ENCODE measurements at places on chromosomes 2 and 18.
A peak's percentile ranks its signal among the peaks of the same experiment; 100 is the strongest.

DNA sequence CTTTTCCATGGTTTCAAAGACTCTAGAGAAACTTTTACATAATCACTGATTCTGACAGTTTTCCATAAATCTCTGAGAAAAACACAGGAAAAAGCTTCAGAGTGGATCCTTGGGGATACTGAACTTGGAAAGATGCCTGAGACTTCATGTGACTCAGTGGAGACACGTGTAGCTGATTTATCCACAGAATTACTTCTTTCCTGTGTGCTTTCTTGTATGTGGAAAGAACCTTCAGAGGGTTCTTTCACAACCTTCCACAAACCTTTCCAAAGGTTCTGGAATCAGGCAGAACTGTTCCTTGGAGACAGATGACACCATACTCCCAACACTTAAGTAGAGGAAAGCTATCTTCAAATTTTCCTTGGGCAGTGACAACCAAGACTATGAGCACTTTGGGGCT is 207.2 kb downstream of the RND3 start:
- DNase-seq, result no peak

- no peak for DNase-seq
These were observed 84.6 kb upstream of the CERS6 start for GRCh38 chr2:168371273-168372019.

DNA sequence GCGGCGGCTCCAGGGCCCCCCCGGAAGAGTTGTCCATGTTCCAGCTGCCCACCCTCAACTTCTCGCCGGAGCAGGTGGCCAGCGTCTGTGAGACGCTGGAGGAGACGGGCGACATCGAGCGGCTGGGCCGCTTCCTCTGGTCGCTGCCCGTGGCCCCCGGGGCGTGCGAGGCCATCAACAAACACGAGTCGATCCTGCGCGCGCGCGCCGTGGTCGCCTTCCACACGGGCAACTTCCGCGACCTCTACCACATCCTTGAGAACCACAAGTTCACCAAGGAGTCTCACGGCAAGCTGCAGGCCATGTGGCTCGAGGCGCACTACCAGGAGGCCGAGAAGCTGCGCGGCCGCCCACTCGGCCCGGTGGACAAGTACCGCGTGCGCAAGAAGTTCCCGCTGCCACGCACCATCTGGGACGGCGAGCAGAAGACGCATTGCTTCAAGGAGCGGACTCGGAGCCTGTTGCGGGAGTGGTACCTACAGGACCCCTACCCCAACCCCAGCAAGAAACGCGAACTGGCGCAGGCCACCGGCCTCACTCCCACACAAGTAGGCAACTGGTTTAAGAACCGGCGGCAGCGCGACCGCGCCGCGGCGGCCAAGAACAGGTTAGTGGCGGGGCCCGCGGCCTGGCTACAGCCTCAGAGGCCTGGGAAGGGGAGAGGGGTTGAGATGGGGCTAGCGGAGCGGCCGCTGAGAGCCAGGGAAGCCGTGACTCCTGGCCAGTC is 965 bp downstream of the SIX3 start:
- no peak for DNase-seq

- no peak for DNase-seq
These were observed 171.8 kb downstream of the CAMKMT start for GRCh38 chr2:44533508-44533907.

DNA sequence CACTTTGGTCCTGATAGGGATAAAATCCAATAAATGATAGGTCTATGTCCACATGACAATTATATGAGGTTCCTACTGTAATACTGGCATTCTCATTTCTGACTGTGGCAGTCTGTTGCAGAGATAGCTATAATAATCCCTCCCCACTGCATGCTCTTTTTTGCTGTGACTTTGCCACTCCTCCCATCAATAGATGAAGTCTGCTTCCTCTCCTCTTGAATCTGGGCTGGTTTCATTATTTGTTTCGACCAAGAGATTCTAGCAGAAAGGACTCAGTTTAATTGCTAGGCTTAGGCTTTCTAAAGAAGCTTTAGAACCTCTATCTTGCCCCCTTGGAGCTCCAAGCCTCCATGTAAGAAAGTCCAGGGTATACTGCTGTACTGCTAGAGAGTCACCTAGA is 23.3 kb upstream of the CREB1 start:
- no peak for DNase-seq

DNA sequence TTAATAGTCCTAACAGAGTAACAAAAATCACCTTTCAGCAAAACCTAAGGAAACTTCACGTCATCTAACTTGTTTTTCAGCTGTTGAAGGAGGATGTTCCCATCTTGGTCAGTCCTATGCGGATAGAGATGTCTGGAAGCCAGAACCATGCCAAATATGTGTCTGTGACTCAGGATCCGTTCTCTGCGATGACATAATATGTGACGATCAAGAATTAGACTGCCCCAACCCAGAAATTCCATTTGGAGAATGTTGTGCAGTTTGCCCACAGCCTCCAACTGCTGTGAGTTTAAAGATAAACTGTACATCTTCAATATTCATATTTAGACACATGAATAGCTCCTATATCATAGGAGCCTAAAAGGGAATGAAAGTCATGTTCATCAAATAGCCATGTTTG is 10.5 kb downstream of the COL3A1 start:
- no peak for DNase-seq

GRCh38 chr2:85266146-85267041 is 61.4 kb downstream of the TGOLN2 start:
- peak; percentile 47 for DNase-seq

GRCh38 chr2:191109888-191110287 is 40.9 kb downstream of the STAT4 start:
- no peak for DNase-seq

DNA sequence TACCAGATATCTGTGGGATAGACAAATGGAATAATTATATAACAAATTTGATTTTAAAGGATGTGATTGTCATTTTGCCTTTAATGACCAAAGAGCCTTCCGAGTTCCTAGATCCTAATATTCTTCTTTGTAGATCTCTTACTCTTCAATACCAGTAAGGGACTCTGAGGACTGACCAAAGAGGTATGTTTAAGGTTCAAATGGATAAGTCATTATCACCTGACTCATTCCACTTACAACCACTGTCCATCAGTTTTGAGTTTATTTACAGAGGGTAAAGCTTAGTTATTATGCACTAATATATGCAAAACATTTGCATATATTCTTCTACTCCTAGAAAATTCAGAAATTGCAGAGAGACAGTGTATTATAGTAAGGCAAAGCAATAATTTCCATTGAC is 62.7 kb downstream of the CCDC148 start:
- no peak for DNase-seq

DNA sequence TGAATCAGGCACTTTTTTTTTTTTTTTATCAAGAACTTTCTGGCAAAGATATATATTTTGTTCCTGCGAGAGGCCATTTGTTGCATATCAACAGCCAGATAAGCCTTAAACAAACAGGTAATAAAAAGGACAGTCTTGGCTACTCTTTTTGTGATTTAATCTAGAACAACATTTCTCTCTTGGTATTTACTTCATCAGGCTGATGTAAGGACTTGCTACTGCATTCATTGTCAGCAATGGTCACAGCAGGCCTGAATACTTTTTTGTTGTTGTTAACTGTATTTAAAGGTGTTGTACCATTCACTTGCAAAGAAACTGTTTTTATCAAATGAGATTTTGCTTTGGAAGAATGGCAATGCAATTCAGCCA is 683.8 kb downstream of the IRS1 start:
- DNase-seq, result no peak

DNA sequence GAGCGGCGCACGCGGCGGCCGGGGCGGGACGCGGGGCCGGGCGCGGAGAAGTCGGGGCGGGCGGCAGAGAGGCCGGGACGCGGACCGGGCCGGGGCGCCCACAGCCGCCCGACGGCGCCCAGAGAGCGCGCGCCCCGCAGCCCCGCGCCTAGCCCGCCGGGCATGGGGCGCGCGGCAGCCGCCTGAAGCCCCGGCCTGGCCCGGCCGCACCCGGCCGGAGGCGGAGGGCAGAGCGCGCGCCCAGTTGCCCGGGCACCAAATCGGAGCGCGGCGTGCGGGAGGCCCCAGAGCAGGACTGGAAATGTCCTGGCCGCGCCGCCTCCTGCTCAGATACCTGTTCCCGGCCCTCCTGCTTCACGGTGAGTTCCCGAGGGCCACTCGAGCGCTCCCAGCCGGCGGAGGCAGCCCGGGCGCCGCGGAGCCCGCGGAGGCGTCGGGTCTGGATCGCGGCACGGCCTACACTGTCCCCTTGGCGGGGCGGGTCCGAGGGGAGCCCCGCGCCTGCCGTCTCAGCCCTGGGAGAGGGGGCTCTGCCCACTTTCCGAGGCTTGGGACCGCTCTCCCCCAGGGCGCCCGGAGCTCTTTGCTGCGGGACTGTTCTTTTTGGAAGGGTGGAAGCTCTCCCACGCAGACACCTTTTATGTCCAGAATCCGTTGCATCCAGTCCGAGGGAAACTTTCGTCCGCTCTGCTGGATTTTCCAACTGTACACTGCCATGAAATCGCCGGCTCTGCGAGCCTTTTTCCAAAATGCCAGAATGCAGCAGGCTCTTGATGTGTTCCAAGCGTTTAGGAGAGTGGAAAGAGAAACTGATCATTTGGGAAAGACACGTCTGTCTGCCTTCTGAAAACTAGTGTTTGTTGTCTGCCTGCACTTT is 484 bp downstream of the APCDD1 start:
- no peak for DNase-seq

DNA sequence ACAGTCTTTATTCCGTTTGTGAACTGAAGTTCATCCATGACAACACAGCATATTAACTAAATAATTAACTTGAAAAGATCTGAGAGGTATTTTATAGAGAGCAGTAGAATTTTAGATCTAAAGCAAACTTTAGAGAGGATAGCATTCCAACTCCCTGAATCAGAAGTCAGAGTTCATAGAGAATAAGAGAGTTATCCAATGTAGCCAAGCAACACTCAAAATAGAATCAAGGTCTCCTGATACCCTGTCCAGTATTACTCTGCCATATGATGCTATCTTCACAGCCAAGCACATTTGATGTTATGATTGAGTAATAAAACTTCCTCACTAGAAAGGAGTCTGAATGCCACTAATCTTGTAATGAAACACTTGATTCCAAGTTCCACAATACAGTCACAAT is 55.5 kb downstream of the RIT2 start:
- no peak for DNase-seq

- DNase-seq, result no peak
These were observed 277.1 kb upstream of the CCDC68 start for GRCh38 chr18:55236150-55236931.

GRCh38 chr2:187509667-187510417 is 44.4 kb downstream of the TFPI start:
- no peak for DNase-seq

- DNase-seq, result no peak
These were observed 140.0 kb upstream of the NOL4 start for GRCh38 chr18:34364699-34365098.

- no peak for DNase-seq
These were observed 74.8 kb downstream of the NOL10 start for GRCh38 chr2:10614939-10615338.

GRCh38 chr2:233571462-233571861 is 4.9 kb upstream of the USP40 start:
- no peak for DNase-seq

DNA sequence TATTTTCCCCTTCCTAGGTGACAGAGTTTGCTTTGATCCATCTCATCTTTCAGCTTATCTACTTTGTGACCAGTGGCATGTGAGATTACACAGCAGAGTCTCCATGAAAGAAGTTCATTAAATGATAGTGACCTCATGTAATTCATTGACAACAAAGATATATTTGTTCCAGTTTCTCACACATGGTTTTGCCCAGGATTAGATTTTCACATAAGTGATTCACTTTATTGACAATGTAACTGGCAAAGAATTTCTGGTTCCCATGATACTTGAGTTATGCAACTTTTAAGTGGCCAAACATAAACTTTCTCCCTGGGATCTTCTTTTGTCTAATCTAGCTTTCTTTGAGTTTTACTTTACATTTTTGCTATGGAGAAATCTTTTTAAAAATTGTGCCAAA is 50.0 kb downstream of the MC4R start:
- no peak for DNase-seq

GRCh38 chr2:5686536-5686935 is 5.6 kb upstream of the SOX11 start:
- no peak for DNase-seq

DNA sequence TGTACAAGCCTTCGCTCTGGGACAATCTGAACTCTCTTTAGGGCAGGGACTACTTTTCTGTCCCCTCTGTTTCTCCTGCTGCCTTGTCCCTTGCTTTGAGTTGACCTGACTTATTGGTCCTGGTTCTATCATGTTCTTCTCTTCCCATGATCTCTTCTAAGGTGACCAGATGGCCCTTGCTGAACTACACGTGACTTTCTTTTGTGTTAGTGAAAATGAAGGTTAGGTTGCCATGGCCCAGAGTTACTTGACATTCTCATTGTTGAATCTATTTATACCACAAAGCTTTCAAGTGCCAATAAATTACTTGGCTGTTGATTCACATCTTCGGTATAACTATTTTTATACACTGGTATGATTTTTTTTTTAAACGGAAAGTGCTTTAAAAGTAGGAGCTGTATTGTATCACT is 24.4 kb downstream of the MRPL33 start:
- DNase-seq, result no peak
